ENCODE measurements at places on chromosomes 1 and 21.

GRCh38 chr21:29064850-29065481 lies 8.5 kb downstream of the CCT8 start:
- no peak for DNase-seq

- DNase-seq: no peak
These were observed 27.2 kb downstream of the MYOG start for GRCh38 chr1:203058676-203058935.

DNA sequence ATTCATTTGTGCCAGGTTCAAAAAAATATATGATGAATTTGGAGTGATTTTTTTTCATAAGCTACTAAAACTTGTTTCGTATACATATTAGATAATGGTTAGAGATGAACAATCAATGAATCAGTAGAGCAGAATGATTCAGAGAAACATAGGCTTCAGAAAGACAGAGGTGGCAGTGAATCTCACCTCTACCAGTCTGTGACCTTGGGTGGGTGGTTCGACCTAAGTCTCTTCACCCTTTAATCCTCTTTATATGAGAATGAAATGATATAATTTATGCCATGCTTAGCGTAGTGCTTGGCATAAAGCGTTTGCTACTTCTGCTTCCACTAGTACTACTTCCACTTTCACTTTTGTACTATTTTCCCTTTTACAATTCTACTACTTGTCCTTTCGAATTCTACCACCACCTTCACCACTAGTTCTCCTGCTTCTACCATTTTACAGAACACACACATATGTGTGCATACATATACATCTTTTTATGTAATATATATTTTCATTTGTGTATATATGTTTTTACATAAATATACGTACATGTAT lies 45.1 kb downstream of the FYB2 start:
- DNase-seq: no peak

GRCh38 chr21:33393348-33393747 lies 9.9 kb upstream of the IFNGR2 start:
- DNase-seq: no peak

DNA sequence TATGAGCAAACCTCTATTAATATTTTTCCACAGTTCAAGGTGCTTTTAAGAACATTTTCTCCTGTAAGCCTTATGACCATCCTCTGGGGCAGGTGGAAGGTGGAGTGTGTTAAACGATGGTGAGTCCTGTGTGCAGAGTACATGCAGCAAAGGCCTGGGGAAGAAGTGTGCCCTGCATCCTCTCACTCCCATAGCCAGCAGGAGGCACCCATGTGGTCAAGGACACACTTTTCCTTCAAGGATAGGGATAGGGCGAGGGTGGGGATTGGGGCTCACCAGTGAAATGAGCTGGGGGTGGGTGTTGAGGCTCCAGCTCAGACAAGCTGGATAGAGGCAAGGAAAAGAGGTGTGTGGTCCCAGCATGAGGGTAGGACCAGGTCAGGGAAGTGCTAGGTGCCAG lies 120.8 kb upstream of the KCNE2 start:
- DNase-seq: no peak

DNA sequence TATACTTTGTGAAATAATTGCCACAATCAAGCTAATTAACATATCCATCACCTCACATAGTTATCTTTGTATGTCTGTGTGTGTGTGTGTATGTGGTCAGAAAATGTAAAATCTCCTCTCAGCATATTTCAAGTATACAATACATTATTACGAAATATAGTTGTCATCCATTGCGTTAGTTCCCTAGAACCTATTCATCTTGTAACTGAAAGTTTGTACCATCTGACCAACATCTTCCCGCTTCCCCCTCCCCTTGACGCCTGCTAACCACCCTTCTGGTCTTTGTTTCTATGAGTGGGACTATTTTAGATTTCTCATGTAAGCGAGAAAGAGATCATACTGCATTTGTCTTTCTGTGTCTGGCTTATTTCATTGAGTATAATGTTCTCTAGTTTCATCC lies 455.3 kb downstream of the KCNT2 start:
- DNase-seq: no peak

- no peak for DNase-seq
These were observed 27.8 kb upstream of the EPS8L3 start for GRCh38 chr1:109791495-109792043.

DNA sequence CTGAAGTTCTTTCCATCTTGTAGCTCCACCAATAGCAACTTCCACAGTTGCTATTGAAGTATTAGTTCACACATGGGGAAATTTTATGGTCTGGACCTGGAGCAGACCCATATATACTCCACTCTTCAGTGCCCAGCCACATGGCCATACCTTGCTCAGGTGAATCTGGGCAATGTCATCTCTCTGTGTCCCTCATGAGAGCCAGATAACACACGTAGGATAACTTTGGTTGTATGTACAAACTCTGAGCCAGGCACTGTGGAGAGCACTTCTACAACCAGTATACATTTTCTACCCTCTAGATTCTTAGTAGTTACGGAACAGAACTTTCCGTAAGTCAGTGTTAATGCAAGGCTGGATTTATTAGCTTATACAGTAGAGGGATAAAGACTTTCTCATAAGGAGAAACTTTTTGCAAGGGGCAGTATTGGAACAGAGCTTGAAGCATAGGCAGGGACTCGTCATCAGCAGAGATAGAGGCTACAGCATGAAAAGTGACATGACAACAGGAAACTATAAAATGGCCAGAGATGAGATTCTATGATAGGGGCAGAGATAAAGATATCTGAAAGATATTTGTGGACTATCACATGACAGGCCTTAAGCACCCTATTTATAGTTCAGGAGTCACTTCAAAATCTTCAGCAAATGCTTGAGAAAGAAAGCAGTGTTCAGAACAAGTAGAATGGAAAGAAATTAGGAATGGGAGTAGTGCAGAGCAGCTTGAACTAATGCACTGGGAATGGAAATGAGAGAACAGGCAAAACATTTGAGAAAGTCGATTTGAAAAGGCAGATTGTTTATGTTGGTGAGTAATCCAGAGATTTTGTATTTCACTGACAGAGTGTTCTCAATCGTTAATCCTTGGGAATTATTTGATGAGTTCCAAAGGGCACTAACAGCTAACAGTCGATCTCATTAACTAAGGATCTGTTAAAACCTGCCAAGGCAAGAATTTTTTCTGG lies 481.8 kb downstream of the USP25 start:
- no peak for DNase-seq

DNA sequence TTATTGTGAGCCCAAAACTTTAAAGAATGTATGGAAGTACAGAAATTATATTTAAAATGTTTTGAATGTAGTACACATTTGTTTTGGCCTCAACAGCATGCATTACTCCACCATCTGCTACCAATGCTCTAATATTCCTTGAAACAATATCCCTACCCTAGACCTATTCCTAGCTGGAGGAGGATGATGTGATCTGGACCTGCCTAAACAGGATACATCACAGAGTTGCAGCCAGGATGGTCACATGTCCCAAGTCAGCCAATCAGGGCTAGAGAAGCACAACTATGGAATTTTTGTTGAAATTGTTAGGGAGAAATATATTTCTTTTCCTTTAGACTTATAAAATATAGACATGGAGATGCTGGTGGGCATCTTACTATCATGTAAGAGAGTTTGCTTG lies 623.3 kb upstream of the NR5A2 start:
- DNase-seq: no peak

All from GM04504 (cell line).